NCI-H1048 (cell line): ENCODE measurements at places on chromosomes 11 and 22.

DNA sequence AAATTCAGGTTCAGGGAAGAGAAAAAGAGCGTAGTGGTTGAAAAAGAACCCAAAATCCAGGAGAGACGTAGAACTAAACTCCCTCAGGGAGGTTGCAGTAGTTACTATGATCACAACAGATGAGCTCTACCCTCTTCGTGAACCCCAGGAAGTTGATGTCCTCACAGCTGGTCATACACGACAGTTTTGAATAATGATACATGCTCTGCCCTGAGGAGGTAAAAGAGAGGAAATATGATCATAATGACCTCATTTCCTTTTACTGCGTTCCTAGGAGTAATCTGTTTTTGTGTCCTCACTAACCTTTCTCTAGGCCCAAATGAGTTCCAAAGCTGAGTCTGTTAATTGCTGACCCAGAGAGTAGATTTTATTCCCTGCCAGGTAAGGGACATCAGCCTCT, 1.3 kb downstream of the PATE2 start:
- DNase-seq = no peak

DNA sequence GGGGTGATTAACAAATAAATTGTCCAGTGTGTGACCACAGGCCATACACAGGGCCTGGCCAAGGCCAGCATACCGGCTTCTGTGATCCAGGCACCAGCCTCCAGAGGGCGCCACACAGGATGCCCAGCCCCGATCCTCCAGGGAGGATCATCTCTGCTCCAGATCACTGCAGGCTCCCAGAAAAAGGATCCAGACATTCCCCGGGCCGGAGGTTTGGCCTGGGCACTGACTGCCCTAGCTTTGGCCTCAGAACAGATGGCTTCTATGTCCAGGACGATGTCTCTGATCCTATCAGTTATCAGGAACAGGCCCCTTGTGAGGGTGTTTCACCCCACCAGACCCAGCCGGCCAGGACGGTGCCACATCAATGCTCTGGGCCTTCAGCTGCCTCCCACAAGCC, 74.5 kb upstream of the LMO1 start:
- DNase-seq = no peak

DNA sequence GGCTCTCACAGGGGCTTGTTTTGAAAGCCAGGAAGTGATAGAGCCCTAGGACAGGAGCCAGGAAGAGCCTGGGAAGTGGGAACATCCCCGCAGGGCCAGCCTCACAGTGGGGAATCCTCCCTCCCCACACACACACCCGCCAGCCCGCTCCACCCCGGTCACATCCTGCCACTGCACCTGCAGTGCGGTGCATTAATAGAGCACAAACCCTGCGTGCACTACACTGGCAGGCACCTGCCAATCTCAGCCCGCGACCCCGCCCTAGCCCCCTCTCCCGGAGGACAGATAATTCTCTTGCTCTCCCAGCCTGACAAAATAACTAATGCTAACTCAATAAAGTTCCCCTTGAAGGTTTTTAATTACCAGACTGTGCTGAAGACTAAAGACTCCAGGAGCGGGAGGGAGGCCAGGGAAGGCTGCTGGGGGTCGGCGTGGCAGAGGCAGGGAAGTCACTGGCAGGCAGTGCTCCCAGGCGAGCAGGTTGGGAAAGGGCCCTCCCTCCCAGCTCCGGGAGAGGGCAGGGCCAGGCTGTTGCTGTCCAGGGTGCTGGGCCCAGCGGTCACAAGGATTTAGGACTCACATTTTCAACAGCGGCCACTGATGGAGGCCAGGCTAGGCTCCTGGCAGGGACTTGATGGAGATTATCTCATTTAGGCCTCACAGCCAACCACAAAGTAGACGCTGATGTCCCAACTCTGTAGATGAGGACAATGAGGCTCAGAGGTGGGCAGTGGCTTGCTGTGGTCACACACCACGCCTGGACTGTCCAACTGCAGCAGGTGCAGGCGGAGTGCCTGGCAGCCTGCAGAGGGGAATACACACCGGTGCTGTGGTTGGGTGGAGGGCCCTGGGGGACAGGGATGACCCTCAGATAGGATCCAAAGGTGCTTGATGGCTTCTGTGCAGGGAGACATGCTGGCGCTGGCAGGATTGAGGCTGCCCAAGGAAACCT, 23.9 kb upstream of the TCF20 start:
- DNase-seq = no peak

- no peak for DNase-seq
These were observed 25.5 kb upstream of the DGKZ start for GRCh38 chr11:46321757-46322156.

GRCh38 chr22:35684270-35684700, 33.4 kb upstream of the APOL5 start:
- DNase-seq = no peak

DNA sequence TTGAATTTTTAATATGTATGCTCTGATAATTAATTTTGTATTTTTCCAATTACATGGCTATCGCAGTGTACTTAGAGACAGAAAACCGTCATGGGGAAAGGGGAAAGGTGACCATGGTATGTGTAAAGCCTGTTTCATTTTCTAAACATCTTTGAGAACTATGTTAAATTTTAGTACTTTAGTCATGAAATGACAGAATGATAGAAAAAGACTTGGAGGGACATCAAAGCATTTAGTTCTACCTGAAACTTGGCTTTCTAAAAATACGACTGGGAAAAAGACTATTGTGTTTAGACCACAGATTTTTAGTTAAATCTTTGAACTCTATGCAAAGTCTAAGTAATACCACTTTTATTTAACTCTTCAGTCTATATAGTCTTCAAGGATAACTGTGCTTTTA, 54.1 kb downstream of the MAML2 start:
- DNase-seq = no peak

GRCh38 chr11:69114811-69115523, 40.8 kb upstream of the SMIM38 start:
- DNase-seq = no peak

- DNase-seq = no peak
These were observed 852.6 kb upstream of the RAG2 start for GRCh38 chr11:37450613-37451012.
